ENCODE measurements at places on chromosomes 12 and 14.

DNA sequence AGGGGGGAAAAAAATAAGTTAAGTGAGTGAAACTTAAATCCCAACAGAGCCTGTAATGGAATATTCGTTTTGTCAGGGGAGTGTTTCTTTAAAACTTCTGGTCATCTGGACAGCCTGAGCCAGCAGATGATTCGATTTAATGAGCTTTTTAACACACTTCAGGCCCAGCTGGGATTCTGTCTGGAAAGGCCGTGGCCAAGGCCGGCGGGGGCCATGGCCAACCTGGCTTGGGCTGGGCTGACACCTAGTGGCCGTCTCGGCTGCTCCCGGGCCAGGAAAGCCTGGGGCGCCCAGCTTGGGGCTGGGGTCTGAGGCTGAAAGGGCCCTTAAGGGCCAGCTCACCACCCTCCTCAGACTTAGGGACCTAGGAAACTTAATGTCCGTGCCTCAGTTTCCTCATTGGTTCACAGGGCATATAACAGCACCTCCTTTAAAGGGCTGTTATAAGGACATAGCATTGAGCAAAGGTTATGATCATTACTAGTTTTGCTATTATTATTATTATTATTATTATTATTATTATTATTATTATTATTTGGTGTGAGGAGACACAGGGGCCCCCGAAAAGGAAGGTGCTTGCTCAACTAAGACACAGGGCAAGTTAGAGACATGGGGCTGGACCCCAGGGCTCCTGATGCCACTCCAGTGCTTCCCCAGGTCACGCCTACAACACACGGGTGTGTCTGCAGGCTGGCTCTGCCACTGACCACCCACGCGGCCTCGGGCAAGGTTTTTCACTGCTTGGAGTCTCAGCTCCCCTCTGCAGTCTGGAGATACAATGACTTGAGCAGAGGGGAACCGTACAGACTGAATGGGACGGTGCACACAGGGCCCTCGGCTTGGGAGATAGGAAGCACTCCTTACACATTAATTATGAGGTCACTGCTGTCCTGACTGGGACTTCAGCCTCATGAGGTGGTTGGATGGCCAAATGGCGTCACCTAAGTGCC lies 84.0 kb downstream of the SYNE3 start:
- peak; percentile 76 for DNase-seq

GRCh38 chr12:40033242-40033630 lies 72.6 kb downstream of the SLC2A13 start:
- DNase-seq: no peak

DNA sequence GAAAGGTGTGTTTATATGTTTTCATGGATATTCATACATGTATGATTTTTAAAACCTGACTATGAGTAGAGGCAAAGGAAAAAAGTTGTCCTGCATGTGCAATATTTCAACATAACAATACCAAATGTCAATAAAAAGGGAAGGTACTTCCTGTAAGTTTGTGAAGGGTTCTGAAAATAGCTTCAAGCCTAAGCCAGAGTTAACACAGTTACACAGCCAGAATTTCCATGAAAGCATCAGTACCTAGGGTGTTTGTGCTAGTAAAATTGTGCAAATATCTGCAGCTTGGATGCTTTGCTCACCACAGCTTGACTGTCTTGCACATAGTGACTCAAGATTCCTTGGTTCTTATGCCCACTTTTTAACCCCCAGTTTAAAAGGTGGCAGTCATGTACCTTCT lies 193.1 kb upstream of the FAR2 start:
- no peak for DNase-seq

DNA sequence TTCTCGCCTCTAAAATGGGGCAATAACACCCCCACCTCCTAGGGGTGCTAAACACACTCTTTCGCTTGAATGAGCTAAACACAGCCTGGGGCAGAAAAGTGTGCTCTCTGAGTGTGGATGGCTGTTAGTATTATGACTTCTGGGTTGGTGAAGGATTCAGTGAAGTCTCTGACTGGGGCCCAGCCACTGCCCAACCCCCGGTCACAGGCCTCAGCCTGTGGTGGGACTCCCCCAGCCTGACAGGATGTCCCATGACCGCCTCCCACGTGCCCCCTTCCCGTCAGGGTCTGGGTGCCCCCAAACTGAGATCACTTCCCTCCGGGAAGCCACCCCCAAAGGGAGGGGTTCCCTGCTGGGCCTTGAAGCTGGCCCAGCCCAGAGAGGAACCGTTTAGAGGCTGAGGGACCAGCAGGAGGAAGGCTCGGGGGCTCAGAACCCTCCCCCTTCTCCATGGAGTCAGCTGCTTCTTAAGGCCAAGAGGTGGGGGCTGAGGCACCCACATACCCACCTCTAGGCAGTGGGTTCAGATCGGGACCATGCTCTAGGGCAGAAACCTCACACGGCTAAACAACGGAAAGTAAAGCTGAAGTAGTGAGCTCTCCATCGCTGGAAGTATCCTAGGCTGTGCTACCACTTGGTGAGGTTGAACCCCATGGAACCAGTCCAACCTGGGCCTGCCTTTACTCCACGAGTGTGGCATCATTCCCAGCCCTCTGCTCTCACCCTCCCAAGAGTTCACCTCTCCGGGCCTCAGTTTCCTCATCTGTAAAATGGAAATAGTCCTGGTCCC lies 13.8 kb downstream of the DTX1 start:
- DNase-seq: no peak

DNA sequence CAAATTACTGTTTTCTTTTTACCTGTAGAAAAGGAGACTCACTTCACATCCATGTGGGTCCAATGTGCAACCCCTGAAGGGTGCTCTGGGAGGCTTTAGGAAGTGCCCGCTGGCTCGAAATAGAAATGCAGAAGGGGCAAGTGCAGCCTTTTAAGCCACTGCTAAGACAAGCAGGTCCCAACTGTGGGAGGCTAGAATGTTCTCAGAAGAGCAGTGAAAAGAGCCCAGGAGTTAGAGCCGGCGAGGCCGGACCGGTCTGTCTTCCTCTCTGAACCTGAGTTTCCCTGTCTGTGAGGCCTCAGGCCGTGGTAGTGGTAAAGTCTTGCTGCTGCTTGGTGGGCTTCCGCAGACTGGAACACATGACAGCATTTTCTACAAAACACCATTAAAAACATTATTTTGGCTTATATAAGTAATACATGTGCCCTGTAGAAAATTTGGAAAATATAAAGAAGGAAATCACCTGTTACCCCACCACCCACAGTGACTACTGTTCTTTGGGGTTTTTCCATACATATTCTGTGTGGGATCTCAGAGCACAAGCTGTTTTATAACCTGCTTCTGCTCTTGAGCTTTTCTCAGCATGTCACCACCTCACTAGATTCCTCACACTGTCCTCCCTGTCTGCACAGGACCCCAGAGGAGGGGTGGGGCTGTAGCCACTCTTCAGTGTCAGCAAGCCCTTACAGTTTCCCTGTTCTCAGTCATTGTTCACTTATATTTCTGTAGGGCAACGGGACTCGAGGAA lies 6.0 kb downstream of the CKB start:
- peak; percentile 44 for DNase-seq

DNA sequence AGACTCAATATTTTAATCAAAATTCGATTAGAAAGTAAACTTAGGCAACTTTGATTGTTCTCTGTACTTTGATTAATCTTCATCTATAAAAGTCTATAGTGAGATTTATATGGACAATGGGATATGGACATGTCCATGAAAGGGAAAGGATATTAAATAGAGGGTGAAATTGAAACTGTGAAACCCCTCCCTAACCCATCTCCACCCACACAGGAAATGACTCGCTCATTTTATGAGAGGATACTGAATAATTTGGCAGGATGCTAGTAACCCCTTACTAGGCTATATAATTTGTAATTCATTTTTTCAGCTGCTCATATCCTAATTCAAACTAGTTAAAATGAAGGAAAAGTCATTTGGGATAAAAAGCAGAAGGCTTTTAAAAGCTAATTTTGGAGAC lies 328.0 kb upstream of the ATP2B1 start:
- DNase-seq: no peak

DNA sequence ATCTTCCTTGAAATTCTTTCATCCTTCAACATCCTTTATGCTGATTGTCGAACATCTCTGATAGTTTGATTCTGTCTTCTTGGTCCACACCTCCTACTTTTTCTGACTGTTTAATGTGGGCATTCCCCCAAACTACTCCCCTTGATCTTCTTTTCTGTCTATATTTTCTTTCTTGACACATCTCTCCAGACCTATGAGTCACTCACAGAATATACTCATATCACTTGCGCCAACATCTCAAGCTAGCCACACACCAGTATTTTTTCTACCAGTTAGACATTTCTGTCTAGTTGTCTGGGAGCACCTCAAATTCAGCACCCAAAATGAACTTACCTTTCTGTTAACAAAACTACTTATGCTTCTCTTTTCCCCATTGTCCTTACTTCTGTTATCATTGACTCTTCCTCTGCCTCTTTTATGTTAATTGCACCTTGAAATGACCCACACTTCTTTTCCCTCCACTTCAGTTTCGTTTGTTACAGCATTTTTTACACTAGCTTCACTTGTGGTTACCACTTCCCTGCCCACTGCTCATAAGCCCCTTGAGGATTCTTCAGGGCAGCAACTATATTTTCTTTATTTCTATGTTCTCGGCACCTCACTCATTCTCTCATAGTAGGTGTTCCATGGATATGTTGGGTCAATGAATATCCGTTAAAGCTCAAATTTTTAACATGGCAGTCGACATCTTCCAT lies 33.5 kb downstream of the TSHR start:
- no peak for DNase-seq

GRCh38 chr12:67677166-67677565 lies 28.6 kb downstream of the DYRK2 start:
- DNase-seq: no peak

- DNase-seq: no peak
These were observed 99.9 kb downstream of the PPM1H start for GRCh38 chr12:62834971-62835547.

DNA sequence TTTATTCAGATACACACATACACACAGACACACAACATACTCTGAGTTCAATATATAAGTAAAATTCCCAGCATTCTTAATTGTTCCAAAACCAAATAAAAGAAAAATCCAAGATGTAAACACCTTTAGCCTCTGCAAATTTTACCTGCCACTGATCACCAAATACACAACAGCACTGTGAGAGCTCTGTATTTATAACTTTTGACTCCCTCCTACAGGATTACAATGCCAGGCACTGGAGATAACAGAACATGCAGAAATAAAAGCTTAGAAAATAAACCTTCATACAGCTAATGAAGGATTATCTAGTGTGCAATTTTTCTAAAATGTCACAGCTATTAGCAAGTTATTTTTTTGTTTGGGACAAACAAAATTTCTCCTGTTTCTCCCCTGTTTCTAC lies 85.0 kb downstream of the TAOK3 start:
- DNase-seq: no peak

DNA sequence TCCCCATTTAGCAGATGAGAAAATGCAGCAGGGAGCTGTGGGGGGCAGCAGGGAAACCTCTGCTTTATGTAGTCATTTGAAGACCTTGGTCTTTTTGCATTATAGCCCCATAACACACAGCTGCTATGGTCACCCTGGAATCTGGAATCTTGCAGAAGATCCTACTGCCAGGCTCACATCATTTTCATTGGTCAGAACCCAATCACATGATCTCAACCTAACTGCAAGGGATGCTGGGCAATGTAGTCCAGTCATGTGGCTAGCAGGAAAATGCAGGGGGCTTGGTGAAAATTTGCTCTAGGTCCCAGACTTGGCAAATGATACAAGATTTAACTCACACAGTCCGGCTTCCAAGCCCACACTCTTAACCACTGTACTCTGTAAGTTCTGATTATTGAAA lies 1028.7 kb downstream of the AACS start:
- peak; percentile 16 for DNase-seq

GRCh38 chr12:53750812-53751335 lies 905 bp downstream of the CISTR start:
- peak; percentile 37 for DNase-seq

GRCh38 chr12:18895540-18895939 lies 157.6 kb downstream of the CAPZA3 start:
- no peak for DNase-seq

DNA sequence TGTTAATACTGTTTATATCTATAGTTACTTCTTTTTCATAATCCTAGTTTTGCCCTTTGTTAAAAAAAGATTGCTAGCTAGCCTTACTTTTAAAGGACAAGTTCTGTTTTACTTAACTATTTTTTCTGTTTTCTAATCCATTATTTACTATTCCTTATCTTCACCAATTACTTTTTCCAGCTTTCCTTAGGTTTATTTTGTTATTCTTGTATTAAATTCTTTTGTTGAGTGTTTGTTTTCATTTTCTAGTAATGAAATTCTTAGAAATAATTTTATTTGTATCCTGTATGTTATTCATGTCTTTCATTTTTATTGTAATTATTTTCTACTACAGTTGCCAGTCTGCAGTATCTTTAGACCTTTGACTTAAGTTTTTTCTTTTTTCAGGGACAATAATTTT lies 45.7 kb upstream of the GXYLT1 start:
- no peak for DNase-seq

DNA sequence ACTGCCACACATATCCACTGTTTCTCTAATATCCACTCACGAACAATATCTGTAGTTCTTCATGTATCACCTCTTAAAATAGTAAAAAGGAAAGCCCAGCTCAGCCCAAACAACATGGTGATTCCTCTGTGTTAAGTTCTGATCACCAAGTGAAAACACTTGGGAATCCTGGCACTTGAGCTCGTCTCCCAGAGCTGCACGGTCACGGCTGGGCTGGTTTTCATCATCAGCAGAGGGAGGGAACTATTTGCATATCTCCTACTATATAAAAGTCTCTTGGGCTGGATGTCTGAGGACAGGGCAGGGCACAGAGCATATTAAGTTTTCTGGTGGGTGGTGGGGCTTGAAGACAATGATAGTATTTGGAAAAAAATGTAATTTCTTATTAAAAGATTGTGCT lies 870.6 kb downstream of the TMEM121 start:
- DNase-seq: no peak

DNA sequence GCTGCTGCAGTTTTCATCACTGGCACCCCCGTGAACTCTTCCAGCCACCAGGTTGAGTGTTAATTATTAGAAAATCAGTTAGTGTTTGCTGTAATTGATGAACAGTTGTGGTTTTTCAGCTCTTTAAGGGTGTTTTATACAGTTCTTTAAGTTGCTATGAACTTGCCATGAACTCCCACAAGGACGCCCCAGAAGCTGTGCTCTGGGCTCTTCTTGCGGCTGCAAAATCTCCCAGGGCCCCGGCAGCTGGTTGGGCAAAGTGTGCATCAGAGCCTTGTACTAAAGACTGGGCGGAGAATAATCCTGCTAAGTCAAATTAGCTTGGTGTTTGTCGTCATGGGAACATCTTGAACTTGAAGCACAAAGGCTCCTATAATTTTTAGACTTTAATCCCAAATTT lies 82.2 kb downstream of the EML1 start:
- DNase-seq: no peak

- no peak for DNase-seq
These were observed 43.6 kb downstream of the ANO2 start for GRCh38 chr12:5901416-5901815.

- DNase-seq: no peak
These were observed 42.1 kb downstream of the ATL1 start for GRCh38 chr14:50602035-50602434.

All from ELF-1 (cell line).